ENCODE measurements at places on chromosomes 2 and 18. TPM values are rescaled to one million over a fixed set of nuclear protein-coding genes. Genes with fewer than 3 reads are reported as not detected.

The GKN2 gene
- not detected for total RNA-seq

The SULT1C4 gene
- total RNA-seq, result 5.9 TPM

The HOXD1 gene
- 1.3 TPM for total RNA-seq

The ESPNL gene
- 0.15 TPM for total RNA-seq

DNA sequence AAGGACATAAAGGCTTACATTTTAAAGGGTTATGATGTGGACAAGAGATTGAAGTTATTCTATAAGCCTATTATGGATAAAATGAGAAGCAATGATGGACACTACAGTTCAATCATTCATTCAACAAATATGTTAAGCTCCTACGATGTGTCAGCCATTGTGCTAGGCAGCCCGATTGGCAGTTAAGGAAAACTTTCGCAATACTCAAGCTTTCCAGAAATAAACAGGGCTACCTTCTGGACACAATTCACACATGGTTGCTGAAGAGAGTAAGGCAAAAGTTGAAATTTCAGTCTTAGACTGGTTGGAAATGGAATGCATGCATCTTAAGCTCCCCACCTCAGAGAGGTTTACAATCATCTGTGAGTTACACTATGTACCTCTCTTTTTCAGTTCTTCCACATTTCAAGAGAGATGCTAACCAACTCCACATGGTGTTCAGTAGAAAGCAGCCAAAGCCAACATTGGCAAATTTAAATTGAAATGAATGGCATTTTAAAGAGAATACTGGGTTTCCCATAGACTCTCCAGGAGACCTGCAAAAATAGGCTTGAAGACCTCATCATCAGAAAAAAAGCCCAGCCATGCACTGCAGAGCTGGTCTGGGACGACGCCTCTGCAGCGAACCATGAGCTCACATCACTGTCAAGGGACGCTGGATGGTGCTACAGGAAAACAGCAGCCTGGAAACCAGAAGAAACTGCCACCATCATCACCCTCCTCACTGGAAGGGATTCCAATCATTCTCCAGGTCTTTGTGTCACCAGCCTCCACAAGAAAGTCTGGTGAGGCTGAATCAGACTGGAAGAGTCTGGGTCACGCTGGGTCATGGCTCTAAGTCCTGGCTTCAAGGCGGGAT is 276.3 kb downstream of the AFF3 start:
- no peak for DNase-seq

DNA sequence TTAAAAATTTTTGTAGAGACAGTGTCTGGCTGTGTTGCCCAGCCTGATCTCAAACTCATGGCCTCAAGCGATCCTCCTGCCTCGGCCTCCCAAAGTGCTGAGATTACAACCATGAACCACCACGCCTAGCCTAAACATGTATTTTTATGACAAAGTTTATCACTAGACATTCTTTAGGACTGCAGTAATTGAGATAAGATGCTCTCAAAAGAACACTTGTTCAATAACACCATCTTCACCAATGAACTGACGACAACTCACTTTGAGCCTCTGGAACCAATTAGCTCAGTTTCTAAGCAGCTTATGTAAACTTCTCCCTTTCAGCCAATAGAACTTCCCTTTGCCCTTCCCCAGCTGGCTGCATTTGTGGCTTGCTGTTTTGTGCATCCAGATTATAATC is 15.3 kb upstream of the PPP4R1 start:
- DNase-seq, result no peak

DNA sequence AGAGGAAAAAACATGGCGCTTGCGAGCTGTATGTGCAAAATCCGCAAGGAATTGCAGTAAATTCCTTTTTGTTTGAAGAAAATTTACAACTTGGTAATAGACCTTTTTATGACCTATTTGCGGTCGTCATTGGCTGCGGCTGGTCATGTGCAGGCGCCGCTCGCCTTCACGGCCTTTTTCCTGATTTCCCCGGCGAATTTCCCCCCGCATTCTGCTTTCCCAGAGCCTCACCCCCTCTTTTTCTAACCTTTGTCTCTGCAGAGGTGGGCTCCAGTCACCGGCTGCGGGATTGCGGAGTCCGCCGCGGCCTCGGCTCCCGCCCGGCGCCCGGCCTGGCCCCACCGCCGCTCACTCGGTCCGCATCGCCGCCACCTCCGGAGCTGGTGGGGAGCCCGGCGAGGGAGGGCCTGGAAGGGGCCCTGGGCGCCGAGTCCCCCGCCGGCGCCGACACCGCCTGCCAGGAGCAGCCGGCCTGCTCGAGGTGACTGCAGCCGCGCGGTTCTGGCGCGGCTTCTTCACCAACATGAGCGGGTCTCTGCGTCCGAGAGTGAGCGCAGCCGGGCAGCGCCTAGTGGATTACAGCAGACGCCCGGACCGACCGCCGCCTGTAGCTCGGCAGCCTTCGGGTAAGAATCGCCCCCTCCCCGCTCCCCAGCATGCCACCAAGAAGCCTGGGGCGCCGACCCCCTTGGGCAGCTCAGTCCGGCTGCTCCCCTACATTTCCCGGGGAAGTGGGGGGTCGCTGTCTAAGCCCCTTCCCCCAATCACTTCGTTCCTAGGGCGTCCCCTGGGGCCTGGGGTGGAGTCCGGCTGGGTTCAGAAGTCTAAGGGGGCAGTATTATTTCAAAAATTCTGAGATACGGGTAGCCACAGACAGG is 7.1 kb downstream of the HOXD8 start:
- no peak for DNase-seq

GRCh38 chr18:59353079-59353680 is 5.9 kb downstream of the LMAN1 start:
- DNase-seq, result no peak

GRCh38 chr18:68699043-68699442 is 15.9 kb downstream of the TMX3 start:
- DNase-seq, result no peak

Measured in breast epithelium (tissue), 4 donors.